ENCODE measurements at places on chromosomes 12 and 14. TPM values are rescaled to one million over a fixed set of nuclear protein-coding genes. Genes with fewer than 3 reads are reported as not detected.

DNA sequence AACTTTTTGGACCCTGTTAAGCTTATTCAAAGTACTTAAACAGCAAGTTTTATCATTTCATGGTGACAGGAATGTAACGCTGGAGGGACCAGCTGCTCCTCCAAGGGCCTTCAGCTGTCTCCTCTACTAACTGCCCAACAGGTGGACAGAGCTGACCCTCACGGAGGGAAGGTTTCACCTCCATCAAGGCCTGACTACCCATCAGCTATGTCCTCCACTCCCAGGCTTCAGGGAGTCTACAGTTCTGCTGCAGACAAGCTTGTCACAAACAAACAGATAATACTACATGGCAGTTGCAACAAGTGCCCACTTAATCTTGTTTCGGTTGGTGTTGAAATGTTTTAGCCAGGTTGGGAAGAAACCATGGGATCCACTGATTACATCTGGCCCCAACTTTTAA is 175.1 kb downstream of the TTC7B start:
- ATAC-seq = no peak

DNA sequence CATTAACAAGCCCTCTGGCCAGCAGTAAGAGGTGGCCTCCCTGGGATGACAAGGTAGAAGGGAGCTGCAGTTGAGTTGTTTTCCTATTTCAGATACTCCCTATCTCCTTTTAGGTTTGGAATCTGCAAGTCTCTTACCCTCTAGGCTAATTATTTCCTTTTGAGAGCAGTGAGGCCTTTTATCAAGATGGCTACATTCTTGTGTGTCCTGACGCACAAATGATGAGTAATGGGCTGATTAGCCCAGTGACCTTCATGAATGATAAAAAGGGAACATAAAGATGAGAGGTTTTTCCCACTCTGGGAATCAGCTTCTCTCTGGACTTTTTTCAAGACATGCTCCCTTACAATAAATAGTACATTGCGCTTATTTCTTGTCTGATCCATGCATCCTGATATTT is 22.9 kb downstream of the DYRK2 start:
- no peak for ATAC-seq

GRCh38 chr12:94267921-94268471 is 119.6 kb downstream of the PLXNC1 start:
- no peak for ATAC-seq

DNA sequence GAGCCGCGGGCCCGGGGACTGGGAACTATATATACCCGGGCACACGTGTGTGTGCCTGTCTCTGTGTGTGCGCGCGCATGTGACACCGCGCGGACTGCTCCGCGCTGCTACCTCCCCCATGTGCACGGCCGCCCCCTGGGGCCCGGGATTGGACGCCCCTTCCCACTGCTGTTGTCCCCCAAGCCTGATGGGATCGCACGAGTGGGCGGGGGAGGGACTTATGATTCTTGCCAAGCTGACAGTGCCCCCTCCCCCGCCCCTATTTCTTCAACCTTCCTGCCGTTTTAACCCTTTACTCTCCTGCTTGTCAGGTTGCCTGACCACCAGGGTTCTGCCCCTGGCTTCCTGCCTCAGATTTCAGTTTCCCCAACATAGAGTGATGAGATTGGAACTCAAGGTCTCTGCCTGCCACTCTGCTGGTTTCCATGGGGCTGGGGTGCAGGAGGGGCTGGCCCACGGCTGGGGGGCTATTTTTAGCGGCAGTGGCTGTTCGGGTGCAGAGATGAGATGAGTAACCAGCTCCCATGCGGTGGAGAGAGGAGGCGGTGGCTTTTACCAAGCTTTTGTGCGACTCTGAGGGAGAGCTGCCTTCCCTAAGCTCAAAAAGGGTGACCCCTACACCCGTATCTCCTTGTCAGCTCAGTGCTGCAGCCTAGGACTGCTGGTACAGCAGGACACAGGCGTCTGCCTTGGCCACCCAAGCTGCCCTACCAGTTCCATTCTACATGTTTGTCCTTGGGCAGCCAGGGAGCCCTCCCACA is at the start of gene DDN:
DDN (minus strand) TSS at position 5 of the 761 bp plus-strand sequence. CDS start 88 bp downstream, outside the sequence.
- ATAC-seq = no peak

DNA sequence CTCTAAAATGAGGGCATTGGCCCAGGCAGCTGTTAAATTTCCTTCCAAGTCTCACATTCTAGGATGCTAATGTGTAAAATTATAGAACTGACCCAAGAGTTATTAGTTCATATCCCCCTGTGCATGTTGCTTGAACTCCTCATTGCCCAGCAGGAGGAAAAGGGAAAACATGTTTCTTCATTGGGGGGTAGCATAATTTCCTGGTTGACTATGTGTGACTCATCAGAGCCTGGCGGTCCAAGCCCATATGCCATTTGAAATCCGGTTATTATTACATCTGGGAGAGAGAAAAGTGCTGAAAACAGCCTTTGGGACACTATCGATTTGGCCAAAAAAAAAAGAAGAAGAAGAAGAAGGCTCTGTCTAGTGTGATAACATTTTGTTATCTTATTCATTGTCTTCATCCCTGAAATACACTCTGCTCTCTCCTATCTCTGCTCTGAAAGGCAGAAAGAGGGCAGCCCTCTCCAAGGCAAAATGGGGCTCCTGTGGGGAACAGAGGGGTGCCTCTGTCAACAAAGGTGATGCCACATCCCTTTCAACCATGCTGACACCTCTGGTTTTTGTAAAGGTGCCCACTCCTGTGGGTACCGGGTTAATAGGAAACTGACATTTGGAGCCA is 114.2 kb downstream of the DAD1 start:
- no peak for ATAC-seq

DNA sequence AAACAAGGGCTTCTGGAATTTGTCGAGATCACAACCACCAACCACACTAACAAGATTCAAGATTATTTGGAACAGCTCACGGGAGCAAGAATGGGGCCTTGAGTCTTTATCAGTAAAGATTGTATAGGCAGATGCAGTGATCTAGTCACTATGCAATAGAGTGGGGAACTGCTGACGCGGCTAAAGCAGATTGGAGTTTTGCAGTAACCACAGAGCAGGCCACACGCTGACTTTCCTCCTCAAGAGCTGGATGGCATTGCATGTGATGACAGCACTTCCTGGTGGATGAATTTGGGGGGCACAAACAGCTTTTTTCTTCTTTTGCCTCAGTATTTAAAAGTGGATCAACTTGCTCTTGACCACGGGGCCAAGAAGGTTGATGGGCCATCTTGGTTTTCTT is 46.0 kb downstream of the KCNK13 start:
- ATAC-seq = no peak

Gene GPR132
- total RNA-seq = 3.2 TPM

DNA sequence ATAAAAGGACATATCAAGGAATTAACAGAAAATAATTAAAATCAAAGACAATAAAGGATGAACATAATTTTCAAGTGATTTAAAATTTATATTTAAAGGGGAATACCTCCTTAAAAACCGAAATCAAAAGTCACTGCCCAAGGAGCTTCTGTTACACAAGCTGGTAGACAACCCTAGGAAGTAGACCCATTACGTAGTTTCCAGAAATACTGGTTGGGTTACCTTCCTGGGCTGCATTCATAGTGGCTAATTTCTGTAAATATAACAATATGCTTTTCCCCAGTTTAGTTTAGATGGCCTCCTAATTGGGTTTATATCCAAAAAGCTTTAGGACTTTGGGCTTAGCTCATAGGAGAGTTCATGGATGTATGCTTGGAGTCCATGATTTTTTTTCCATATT is 2.1 kb upstream of the EDDM3A start:
- no peak for ATAC-seq
